COR-L47 (cell line): ENCODE measurements at places on chromosomes 5 and 9.

- peak; percentile 50 for DNase-seq
Observed at GRCh38 chr5:170439223-170439943, 50.2 kb upstream of the KCNMB1 start.

GRCh38 chr5:159206368-159206767 is 3.0 kb downstream of the RNF145 start:
- DNase-seq, result no peak

- DNase-seq, result no peak
Observed at GRCh38 chr5:180810959-180811622, 8.5 kb upstream of the MGAT1 start.

DNA sequence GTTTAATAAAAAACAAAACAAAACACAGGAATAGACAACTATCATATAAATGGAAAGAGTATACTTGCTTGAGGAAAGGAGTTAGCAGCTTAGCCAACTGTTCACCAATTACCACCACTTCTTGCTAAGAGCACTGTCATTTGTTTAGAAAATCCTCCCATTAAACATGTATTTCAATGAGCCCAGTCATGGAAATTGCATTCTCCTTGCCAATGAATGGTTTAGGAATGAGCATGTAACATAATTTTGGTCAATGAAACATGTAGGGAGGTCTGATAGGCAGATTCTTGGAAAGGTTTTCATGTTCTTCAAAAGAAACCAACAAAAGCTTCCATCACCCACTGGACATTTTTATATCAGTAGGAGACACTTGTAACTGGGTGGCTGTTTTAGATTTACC is 502.8 kb upstream of the PAPPA start:
- no peak for DNase-seq

- no peak for DNase-seq
Observed at GRCh38 chr5:141850786-141851185, 27.4 kb downstream of the PCDH1 start.

DNA sequence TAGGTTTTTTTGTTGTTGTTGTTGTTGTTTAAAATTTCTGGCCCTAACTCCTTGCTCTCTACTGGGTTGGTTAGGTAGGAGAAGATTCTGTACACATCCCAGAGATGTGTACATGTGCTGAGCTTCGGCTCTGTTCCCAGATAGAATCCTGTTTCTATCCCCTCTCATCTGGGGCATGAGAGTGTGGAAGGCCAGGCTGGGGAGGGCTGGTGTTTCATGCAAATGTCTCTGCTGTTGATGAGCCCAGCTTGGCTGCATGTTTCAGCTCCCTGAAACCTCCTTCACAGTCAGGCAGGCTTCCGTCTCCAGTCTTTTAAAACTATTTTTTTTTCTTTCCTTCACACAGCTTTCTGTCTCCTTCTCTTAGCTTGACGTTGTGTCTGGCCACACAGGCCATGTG is 526.9 kb upstream of the KLF4 start:
- no peak for DNase-seq

DNA sequence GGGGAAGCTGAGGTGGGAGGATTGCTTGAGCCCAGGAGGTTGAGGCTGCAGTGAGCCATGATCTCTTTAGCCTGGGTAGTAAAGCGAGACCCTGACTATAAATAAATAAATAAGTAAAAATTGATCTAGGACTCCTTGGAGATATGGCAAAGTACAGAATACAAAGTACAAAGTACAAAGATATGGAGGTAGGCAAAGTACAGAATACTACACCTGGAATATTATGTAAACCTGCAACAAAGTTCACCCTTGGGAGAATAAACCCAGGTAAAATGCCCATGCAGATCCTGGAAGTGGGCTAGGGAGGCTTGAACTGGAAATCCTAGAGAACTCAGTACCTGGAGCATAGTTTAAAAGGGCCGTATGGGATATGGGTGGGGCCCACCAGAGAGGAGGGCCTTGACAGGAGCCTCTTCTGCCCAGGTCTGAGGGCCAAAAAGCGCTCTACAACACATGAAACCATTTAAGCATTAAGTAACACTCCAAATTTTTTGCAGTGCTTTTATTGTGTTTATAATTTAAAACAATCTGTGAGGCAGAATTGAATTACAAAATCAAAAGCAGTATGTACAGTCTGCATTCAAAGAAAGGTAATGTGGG is 20.7 kb downstream of the TTC1 start:
- no peak for DNase-seq

GRCh38 chr9:128164307-128164885 is 4.3 kb downstream of the BBLN start:
- DNase-seq, result no peak

- DNase-seq, result no peak
Observed at GRCh38 chr5:172044631-172045314, 38.3 kb upstream of the FBXW11 start.

DNA sequence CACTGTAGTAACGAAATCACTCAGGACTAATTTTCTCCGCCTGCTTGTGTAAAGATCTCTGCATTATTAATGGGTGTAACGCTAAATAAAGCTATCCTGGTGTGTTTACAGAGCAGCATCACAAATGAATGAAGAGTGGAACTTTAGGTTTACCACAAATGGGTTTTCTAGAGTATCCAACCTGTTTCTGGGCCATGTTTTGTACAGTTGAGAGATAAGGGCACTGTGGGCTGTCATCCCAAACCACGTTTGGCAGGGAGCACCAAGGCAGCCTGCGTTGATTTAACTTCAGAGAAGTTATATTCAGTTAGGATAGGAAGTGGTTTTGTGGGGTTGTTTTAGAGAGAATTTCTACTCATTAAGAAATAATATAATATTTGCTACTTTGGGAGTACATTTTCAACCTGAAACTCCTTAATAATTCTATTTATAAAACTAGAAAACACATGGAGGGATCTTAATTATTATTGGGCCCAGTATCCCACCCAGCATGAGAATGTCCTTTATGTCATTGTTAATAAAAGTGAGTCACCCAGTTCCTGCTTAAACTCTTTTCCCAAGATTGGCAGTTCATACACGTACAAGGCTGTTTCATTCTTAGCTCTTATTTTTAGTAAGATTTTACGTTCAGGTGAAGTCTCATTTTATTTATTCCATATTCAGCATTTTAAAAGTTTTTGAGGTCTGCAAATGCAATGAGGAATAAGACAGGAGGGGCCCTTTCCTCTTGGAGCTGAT is 8.0 kb downstream of the KCNN2 start:
- DNase-seq, result no peak

DNA sequence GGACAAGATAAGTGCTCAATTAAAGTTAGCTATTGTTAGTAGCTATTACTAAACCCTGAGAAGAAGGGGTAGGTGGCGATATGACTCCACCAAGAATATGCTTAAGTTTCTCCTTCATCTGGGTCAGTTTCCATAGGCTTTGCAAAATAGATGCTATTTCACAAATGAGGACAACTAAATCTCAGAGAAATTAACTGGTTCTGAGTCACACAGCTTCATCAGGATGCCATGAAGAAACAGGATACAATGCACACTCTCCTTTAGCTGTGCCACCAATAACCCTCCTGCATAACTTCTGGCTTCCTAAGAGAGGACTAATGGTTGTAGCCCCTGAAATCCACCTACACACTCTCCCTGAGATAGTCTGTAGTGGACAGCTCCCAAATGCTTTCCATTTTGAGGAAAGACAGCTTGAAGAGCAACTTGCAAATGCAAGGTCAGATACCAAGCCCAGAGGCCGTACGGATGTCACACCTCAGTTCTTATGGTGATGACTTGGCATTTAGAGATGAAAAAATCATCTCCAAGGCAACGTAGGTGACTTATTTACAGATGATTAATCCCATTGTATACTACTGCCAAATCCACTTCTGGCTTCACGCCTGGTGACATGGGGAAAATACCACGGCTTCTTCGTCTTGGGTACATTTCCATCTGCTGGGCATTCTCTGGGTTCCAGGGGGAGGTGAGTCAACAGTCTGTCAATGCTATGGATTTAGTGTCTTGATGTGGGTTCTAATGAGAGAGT is 251.4 kb upstream of the IL12B start:
- peak; percentile 66 for DNase-seq

GRCh38 chr5:20683241-20683940 is 695.4 kb upstream of the CDH18 start:
- no peak for DNase-seq

- no peak for DNase-seq
Observed at GRCh38 chr9:77779010-77779409, 130.9 kb upstream of the GNA14 start.

- no peak for DNase-seq
Observed at GRCh38 chr9:136082496-136083361, 12.4 kb downstream of the NACC2 start.

DNA sequence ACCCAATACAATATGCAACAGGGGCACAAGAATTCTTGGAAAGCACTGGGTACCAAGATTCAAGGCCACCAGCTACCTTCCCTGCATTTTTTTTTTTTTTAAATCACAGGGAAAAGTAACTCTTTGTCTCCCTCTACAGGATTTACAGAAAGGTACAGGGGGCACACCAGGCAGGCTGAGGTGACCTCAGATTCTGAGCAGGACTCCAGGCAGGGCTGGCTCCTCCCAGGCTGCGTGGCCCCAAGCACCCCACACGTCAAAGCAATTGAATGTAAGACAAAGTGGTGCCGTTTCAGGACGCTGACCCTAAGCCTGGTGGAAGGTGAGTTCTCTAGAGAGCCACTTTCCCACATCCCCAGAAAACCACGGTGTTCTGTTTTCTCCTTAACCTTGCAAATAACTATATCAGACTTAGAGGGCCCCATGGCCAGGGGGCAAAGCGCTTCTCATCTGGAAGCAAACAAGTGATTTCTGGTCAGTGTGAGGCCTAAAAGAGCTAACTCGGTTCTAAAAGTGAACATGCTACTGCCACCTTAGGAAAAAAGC is 222.6 kb downstream of the ROR2 start:
- DNase-seq, result peak; percentile 25

DNA sequence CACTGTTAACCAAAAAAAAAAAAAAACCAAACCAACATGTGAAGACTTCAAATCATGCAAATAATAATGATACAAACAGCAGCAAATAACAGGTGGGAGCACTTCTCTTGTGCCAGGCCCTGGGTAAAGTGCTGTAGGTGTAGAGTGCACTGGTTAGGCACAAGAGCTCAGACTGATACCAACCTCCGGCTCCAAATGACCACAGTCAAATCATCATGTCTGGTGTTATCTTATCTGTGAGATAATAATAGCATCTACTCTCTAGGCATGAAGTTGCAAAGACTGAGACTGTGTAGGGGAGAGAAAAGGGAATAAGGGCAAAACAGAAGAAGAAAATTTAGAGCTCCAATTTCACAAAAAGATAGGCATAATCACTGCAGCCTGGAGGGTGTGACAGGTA is 159.5 kb downstream of the ARL15 start:
- no peak for DNase-seq

GRCh38 chr5:1100664-1101574 is 10.9 kb downstream of the SLC12A7 start:
- no peak for DNase-seq

DNA sequence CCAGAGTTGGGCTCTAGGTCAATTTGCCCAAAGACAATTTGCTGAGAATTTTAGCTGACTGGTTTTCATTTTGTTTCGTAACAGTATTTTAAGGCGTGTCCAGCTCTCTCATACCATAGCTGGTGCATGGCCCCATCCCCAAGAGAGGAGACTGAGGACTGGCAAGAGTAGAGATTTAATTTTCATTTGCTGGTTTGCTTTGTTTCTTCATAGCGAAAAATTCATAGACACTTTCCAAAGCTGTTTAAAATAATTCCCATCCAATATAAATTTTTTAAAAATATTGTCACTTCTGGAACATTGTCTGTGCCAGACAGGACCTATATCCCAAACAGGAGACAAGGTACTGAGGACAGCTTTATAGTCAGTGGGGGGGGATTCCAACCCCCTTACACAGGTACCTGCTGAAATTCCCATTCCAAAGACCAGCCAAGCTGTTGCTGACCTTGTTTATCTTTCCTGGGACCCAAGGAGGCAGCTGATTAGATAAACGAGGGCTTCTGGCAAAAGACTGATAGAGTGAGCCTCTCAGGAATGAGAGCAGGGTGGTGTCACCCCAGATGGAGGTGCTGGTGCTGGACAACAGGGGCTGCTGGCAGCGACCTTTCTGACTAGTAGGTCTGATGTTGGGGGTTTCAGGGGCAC is 6.8 kb upstream of the ANGPTL2 start:
- DNase-seq, result no peak

GRCh38 chr5:148005788-148006520 is 57.8 kb upstream of the SPINK5 start:
- no peak for DNase-seq

DNA sequence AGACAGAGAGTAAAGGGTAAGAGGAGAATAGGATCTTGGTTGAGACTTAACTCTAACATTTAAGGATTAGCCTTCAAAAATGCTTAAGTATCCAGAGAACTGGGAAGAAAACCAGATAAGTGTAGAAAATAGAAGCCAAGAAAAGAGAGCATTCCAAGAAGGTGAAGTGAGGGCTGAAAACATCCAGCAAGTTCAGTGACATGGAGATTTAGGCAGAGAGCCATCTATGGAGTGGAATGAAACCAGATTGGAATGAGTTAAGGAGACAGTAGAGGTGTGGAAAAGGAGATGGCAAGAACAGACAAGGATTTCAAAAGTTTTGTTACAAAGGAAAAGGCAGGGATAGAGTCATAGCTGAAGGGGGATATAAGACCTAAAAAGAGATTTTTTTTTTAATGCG is 188.1 kb downstream of the TRPM3 start:
- no peak for DNase-seq

DNA sequence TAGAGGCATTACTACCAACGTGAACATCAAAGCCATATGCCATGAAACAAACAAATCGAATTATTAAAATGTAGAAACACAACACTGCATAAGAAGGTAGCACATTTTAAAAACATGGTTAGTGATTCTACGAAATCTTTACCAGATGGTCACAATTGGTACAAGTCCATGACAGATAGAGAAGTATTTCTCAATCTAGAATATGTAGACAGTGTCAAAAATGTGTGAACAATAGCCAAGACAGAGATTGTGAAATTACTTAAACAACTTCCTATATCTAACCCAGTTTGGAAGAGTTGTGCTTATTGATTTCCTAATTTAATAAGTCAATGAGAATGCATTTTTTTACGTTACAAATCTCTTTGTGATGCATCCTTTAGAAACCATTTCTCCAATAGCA is 1121.6 kb downstream of the MAT2B start:
- no peak for DNase-seq

DNA sequence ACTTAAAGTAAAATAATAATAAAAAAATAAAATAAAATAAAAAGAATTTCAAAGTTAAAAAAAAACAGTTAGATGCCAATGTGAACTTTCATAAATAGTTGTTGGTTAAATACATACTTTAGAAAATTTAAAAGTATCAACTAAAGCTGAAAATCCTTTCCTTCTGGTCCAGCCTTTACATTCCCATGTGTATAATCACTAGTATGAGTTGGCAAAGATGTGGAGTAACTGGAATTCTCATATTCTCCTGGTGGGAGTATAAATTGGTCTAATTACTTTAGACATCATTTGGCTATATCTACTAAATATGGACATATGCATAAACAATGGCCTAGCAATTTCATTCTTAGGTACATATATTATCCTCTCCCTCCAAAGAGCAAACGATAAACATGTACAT is 619.9 kb downstream of the PTPRD start:
- no peak for DNase-seq

- no peak for DNase-seq
Observed at GRCh38 chr5:150263801-150264621, 25.6 kb downstream of the CAMK2A start.
